ENCODE measurements at places on chromosomes 4 and X. TPM values are rescaled to one million over a fixed set of nuclear protein-coding genes. Genes with fewer than 3 reads are reported as not detected.

The BMP3 gene
- polyA plus RNA-seq, result not detected

The SPATA4 gene
- polyA plus RNA-seq, result not detected

The NPNT gene
- polyA plus RNA-seq, result not detected

The USP27X gene
- 0.21 TPM for polyA plus RNA-seq

The SLC38A5 gene
- 12.9 TPM for polyA plus RNA-seq

The NKX3-2 gene
- polyA plus RNA-seq, result not detected

The VSIG1 gene
- polyA plus RNA-seq, result 14.5 TPM

Data from CD4-positive, CD25-positive, alpha-beta regulatory T cell (primary cell).